ENCODE measurements at places on chromosomes 6 and 20.

DNA sequence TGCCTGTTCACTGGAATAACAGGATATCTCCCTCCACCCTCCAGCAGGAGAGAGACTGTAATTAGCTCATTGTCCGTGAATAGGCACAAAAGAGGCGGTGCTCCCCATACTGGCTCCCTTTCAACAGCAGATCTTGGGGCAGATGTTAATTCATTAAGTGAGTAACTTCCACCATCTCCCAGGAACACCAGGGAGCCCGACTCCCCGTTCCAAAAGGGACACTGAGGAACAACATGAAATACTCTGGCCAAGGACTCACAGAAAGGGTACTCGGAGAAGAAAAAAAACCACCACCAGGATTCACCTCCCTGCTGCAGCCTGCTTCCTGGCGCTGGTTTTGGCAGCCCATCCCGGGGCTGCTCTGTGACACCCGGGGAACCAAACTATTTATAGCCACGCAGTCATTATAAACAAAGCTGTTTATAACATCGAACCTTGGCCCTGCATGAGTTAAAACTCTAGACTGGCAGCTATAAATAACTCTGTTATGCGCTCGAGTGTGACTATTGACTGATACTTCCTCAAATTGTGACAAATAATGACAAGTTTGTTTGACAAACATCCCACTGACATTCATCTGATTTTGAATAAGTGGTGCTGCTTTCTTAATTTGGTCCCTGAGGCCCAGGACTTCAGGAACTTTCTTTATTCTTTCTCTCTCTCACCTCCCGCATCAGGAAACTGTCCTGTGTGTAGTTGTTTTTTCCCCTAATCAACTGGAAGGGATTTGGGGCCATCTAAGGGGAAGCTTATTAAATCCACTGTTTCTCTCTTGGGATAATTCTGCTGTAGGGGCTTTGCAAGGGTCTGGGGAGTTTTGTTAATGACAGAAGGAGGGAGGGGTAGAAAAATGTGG lies 521.6 kb downstream of the CD83 start:
- no peak for DNase-seq

- peak; percentile 55 for DNase-seq
These were observed 75.5 kb upstream of the SCP2D1 start for GRCh38 chr20:18738055-18738454.

GRCh38 chr6:168214586-168215104 lies 104.9 kb downstream of the DACT2 start:
- DNase-seq = no peak

GRCh38 chr6:16618962-16619361 lies 142.3 kb downstream of the ATXN1 start:
- DNase-seq = no peak

GRCh38 chr6:109328629-109329028 lies 53.6 kb downstream of the CD164 start:
- DNase-seq = no peak

DNA sequence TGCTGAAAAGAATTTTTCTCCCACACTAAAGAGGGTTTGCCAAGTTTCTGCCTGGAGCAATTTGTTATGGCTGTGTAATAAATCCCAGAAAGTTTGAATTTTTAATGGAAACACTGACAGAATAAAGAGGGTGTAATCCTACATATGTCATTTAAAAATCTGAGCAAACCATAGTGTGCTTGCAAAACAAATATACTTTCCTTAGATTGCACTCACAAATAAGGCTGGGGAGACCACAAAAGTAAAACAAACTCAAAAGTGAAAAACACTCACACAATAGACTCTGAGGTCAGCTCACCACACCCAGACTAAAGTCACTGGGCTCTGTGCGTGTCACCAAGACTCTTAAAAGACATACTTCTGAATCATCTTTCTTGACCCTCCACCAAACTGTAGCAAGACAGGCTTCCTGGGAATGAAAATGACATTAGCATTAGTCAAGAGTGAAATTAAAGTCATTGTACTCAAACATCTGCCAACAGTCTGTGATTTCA lies 4.8 kb upstream of the ATXN1 start:
- peak; percentile 71 for DNase-seq

- no peak for DNase-seq
These were observed 22.0 kb downstream of the KIF13A start for GRCh38 chr6:17965397-17965796.

- no peak for DNase-seq
These were observed 45.9 kb downstream of the ASXL1 start for GRCh38 chr20:32404017-32404416.

GRCh38 chr6:97440590-97441176 lies 157.7 kb upstream of the MMS22L start:
- DNase-seq = no peak

GRCh38 chr6:44152109-44152461 lies 6.5 kb upstream of the CAPN11 start:
- DNase-seq = no peak

- DNase-seq = peak; percentile 67
These were observed 19.2 kb downstream of the PRND start for GRCh38 chr20:4740774-4741431.

- DNase-seq = no peak
These were observed 131.1 kb upstream of the COL21A1 start for GRCh38 chr6:56378507-56378906.

GRCh38 chr6:155388591-155388990 lies 67.0 kb downstream of the NOX3 start:
- no peak for DNase-seq

DNA sequence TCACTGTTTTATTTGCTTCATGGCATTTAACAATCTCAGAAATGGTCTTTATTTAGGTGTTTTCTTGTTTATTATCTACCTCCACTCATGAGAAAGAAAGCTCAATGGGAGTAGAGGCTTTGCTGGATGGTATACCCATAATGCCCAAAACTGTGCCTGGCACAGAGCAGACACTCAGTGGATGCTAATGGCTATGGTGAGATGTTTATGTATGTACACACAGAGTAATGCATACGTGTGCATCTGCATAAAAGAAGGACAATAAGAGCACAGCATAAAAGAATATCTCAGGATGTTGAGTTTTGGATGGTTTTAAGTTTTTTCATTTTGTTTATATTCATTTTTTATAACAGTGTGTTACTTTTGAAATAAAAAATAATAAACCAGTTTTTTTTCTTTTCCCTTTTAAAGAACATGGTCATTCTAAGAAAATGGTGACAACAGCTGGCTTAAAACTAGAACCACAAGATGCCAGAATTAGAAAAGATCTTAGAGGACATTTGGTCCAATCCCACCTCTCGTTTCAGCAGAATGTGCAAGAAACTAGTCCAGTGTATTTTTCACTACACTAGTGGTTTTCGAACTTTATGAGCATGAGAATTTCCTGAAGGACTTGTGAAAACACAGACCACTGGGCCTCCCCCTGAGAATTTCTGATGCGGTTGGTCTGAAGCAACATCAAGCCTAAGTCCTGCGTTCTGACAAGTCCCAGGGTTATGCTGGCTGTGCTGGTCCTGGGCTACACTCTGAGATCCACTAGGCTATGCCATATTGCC lies 131.9 kb downstream of the FYN start:
- no peak for DNase-seq

GRCh38 chr6:162736961-162737360 lies 9.2 kb downstream of the PACRG start:
- DNase-seq = no peak

- no peak for DNase-seq
These were observed 4.2 kb upstream of the GPR31 start for GRCh38 chr6:167161851-167162467.

DNA sequence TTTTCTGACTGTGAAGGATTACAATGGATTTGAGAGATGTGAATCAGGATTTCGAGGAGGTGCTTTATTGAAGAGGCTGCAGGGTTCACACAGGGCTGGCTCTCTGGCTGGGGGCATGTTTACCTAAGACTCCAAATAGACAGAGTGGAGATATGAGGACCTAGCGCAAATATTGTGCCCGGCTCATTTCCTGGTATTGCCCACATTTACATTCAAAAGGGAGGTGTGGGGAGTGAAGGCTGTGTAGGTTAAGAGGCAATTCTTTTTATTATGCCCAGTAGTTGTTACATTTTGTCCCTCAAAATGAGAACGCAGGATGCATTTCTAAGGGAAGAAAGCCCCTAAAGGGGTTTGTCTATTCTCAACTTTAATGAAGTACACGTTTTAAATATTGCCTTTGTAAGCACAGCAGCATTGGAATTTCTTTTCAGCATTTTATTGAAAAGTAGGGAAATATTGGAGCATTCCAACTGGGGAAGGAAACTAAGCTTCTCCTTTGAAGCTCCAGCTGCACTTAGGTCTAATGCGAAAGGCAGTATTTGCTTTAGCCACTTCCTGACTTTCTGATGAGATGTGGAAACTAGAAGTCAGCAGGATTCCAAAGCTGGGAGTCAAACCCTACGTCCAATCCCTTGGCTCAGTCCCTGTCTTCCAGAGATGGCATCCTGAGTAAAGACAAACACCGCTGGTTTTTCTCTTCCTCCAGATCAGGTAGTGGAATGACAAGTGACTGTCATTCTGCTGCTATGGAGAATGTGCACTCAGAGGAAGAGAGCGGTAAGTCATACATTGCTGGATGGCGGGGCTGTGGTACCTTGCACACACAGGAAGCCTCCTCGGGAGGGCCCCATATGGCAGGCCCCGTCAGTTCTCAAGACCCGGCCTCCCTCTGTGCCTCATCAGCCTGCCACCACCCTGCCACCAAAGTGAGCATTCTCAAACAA lies 70.7 kb downstream of the MYB start:
- DNase-seq = no peak

DNA sequence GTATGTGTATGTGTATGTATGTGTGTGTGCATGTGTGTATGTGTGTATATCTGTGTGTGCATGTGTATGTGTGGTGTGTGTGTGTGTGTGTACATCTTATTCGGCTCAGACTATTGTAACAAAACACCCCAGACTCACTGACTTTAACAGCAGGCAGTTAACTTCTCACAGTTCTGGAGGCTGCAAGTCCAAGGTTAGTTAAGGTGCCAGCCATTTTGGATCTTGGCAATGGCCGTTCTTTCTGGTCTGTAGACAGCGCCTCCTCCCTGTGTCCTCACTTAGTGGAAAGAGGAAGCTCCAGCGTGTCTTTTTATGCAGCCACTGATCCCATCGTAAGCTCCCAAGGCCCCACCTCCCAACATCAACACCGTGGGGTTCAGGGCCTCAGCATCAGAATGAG lies 128.3 kb upstream of the THBS2 start:
- DNase-seq = no peak

DNA sequence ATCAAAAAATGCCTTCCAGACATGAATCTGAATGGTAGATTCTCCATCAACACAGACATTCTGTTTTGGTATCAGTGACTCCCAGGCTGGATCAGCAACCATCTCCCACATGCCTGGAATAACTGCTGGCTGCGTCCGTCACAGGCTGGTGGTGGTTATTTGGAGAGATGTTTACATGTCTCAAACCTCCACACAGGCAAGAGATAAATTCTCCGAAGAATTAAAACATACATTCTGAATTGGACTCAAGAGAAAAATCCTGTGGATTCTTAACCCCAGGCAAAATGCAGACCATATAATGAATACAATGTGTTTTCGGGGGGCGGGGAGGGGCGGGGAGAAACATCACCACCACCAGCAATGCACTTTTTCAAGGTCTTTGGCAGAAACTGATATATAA lies 108.2 kb downstream of the THBS2 start:
- no peak for DNase-seq

- no peak for DNase-seq
These were observed 20.1 kb upstream of the ISM1 start for GRCh38 chr20:13200767-13201500.

DNA sequence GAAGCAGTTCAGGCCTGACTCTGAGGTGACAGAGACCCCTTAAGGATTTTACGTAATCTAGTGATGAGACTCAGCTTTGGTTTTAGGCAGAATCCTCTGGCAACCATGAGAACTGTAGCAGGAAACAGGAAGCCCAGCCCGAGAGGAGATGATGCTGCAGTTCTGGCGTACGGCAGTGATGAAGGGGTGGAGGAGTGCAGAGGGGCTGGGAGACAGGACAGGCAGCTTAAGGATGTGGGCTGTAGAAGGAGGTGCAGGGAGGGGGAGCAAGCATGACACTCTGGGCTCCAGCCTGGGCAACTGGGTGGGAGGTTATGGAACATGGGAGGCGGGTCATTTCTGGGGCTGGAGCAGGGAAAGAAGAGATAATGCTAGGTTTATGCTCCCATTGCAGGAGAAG lies 67.1 kb downstream of the LRFN2 start:
- DNase-seq = no peak

DNA sequence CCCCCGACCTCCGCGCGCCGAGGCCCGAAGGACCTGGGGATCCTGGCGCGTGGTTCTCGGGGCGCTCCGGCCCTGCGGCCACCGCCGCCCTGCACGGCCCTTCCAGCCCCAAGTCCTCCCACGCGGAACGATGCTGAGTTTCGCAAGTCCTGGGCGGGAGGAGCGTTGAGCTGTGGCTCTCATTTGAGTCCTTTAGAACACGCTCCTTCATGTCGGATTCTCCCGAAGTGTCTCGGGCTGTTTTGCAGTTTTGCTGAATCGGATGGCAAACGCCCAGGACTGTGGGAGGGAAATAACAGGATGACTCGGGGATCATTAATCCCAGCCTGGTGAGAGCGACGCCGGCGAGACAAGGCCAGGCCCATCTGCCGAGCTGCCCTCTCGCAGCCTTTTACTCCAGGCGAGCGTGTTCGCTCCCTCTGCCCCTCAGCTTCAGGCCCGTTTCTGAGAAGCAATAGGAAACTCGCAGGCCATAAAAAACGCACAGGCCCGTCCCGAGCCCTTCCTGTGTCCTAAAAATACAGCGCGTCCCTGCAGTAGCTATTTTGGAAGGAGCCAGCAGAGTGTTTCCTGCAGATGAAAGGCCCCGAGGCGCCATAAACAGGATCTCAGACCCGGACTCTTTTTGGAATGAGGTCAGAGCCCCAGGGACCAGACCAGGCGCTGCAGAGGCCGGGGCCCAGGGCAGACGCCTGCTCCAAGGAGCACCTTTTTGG lies 153.5 kb downstream of the DLL1 start:
- no peak for DNase-seq

DNA sequence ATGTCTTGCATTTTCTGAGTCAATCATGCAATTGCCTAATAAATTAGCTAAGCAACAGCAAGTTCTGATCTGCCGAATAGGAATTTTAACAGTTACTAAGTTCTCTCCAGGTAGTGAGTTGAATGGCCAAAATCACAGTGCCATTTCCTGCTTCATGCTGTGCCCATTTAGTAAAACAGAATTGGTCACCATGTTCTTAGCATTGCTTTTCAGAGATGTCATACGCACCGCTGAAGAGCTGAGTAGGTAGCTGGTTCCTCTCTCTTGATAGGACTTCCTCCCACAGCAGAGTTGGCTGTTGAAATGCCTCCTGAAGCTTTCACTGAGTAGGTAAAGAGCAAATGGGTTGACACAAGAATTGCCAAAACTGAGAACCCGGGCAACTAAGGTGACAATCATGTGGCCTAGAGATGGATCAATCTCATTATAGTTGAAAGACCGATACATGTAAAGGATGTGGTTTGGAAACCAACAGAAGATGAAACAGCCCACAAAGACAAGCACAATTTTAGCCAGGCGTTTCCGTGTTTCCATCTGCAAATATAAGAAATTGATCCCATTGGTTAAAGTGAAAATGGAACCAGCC lies 57.1 kb upstream of the GJE1 start:
- DNase-seq = peak; percentile 3

GRCh38 chr6:28205879-28206278 lies 19.2 kb upstream of the ZSCAN9 start:
- no peak for DNase-seq

Measured in CD4-positive, alpha-beta T cell treated with Interleukin-2 at 100 ng/mL for 4 hours (primary cell).